ENCODE measurements at places on chromosomes 6 and 20. TPM values are rescaled to one million over a fixed set of nuclear protein-coding genes. Genes with fewer than 3 reads are reported as not detected.
A peak's percentile ranks its signal among the peaks of the same experiment; 100 is the strongest.

NHSL1 gene
- 3.1 TPM for total RNA-seq

CLDN20 gene
- total RNA-seq: not detected

SAPCD1 gene
- 2.8 TPM for total RNA-seq

ANKRD66 gene
- not detected for total RNA-seq

DNA sequence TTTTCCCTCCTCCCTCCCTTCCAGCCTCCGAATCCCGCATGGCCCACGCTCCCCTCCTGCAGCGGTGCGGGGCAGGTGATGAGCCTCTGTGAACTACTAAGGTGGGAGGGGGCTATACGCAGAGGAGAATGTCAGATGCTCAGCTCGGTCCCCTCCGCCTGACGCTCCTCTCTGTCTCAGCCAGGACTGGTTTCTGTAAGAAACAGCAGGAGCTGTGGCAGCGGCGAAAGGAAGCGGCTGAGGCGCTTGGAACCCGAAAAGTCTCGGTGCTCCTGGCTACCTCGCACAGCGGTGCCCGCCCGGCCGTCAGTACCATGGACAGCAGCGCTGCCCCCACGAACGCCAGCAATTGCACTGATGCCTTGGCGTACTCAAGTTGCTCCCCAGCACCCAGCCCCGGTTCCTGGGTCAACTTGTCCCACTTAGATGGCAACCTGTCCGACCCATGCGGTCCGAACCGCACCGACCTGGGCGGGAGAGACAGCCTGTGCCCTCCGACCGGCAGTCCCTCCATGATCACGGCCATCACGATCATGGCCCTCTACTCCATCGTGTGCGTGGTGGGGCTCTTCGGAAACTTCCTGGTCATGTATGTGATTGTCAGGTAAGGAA, at the start of gene OPRM1:
TSS of gene OPRM1 (plus strand) at position 10 of the 612 bp plus-strand sequence. CDS start at position 315, 305 bp downstream.
- peak; percentile 2 for DNase-seq

HNF4A gene
- total RNA-seq: not detected

- no peak for DNase-seq
Observed at GRCh38 chr6:142913511-142914047, 31.4 kb downstream of the HIVEP2 start.

DNA sequence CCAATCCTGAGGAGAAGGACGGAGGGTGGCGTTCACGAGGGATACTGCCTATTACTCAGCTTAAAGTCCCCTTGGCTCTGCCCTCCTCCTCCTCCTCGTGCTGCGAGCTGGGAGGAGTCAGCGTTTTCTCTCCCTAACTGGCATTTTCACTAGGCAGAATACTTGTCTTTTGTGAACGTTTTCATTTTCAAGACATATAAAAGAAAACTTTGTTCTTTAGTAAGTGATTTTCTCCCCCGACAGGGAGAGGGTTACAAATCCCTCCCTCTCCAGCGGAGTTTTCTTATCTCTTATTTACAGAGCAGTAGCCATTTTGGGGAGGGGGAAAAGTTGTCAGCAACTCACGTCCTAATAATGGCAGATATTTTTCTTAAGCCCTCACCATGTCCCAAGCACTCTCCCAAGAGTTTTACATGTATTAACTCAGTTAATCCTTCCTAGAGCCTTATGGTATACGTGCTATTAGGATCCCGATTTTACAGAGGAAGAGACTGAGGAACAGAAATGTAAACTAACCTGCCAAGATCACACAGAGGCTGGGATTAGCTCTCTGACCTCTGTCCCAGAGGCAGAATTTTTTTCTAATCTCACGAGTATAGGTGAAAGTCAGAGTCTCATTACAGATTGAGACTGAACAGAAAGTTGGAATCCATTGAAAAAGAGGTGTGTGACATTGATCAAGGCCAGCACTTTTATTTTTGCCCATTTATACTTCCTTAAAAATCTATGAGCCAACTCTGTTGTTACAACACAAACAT, 30.0 kb upstream of the ZNF217 start:
- peak; percentile 73 for DNase-seq

NT5E gene
- 0.08 TPM for total RNA-seq

DNA sequence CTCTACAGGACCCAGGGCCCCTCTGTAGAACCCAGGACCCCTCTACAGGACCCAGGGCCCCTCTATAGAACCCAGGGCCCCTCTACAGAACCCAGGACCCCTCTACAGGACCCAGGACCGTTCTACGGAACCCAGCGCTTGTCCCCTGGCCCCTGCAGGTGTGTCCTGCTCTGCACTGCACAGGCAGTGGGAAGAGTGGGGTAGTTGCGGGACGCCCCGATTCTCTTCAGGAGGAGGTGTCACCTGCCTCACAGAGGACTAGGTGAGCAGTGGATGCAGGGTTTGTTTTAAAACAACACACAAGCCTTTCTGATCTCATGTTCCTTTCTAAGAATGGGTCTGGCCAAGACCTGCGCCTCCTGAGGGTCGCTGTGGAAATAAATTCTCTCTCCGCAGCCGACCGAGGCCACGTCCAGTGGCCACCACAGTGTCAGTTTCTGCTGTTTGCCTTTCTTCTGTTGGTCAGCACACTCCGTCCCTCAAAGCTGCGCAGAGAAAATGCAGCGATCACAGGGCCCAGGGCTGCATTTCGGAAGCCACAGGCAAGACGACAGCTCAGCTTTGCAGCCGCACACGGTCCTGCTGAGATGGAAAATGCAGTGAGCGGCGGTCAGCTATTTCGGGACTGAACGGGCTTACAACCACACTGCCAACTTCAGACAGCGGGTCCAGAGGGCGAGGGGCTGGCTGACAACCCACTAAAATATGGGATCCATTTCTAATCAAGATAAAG, 135.2 kb downstream of the DLL1 start:
- no peak for DNase-seq

- DNase-seq: no peak
Observed at GRCh38 chr6:15505463-15505918, 157.3 kb downstream of the DTNBP1 start.

DNA sequence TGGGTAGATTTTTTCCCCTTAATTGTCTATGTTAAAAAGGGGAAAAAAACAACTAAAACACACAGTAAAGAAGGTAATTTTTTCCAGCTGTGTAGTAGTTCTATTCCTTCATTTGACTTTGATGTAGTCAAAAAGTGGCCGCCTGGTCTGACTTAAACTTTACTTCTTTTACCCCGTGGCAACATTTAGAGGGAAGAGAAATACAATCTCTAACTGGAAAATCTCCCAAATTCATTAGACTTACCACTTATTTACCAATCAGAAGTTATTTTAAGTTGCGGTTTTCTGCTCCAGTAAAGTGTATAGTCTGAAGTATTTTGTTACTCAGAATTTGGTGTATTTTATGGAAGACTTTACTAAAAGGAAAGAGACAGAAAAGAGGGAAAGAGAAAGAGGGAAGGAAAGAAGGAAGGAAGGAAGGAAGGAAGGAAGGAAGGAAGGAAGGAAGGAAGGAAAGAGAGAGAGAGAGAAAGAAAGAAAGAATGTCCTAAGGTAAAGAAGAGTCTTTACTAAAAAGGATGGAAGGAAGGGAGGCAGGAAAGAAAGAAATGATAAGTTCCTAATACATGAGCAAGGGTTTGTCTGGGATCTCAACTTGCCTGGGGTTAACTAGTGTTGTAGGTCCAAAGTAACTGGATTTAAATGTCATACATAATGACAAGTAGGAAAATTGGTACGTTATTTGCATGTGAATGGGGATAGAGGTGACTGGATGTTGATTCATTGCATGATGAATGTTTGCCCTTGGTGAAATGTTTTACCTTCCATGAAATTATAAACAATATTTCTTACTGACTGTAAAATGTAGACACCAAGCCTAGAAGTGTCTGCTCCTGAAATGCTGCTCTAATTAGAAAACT, 135.1 kb downstream of the SAMD5 start:
- peak; percentile 30 for DNase-seq

DLK2 gene
- 13.7 TPM for total RNA-seq

Data from H4 (cell line).